ENCODE measurements at places on chromosomes 12 and 14.

- DNase-seq = no peak
Measured at GRCh38 chr12:6459004-6459337, 7.1 kb downstream of the TAPBPL start.

- DNase-seq = no peak
Measured at GRCh38 chr12:69247268-69248018, 8.1 kb downstream of the CPSF6 start.

- no peak for DNase-seq
Measured at GRCh38 chr14:31124197-31124596, 83.4 kb downstream of the HECTD1 start.

GRCh38 chr12:6426882-6427671, 17.7 kb upstream of the CD27 start:
- no peak for DNase-seq

DNA sequence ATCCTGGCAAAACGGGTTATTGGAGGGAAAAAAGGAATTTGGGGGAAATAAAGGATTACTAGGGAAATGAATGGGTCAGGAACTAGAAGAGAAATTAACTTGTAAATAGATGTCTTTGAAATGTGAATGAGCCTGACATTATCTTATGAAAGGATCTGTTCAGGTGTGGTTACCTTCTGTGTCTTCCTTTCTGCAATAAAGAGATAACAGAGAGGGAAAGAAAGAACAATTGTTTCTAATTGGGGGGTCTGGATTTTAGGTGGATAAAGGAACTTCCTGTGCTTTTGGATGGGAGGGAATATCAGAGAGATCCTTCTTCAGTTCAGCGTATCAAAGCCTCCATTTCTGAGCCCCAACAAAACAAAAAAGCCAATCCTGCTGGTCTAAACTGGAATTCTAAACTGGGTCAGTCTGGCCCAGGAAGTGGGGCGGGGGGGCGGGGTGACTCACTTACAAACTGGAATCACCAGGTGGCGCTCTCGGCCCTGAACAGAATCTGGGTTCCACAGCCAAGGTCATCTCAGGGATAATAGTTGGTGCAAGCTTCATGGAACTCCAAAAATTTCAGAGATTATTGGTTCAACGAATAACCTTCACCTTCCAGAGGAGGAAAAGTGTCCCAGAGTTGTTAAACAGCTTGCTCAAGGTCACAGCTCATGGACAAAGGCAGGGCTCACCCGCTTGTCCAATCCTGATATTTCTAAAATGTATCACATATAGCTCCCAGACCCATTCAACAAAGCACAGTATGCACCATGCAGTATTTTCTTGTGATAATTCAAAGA, 15.2 kb upstream of the PEBP1 start:
- DNase-seq = peak; percentile 74

DNA sequence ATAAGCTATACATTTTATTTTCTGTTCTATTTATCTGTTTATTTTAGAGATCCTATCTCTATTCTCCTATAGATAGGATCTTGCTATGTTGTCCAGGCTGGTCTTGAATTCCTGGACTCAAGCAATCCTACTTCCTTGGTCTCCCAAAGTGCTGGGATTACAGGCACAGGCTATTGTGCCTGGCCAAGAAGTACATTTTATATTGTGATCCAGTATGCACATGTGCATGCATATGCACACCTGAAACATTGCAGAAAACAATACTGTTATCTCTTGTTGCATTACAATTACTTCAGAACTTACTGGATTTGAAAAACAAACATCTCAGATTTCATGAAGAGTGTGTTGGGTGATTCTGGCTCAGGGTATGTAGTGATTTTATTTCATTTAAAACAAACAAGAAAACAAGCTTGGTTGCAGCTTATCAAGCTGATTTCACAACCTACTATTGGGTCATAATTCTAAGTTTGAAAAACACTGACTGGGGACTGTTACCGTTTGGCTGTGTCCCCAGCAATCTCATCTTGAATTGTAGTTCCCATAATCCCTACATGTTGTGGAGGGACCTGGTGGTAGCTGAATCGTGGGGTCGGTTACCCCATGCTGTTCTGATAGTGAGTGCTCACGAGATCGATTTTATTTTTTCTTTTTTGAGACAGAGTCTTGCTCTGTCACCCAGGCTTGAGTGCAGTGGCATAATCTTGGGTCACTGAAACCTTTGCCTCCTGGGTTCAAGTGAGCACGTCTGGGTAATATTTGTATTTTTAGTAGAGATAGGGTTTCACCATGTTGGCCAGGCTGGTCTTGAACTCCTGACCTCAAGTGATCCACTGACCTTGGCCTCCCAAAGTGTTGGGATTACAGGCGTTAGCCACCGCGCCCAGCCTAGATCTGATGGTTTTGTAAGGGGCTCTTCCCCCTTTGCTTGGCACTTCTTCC, 31.3 kb downstream of the ERC1 start:
- no peak for DNase-seq

DNA sequence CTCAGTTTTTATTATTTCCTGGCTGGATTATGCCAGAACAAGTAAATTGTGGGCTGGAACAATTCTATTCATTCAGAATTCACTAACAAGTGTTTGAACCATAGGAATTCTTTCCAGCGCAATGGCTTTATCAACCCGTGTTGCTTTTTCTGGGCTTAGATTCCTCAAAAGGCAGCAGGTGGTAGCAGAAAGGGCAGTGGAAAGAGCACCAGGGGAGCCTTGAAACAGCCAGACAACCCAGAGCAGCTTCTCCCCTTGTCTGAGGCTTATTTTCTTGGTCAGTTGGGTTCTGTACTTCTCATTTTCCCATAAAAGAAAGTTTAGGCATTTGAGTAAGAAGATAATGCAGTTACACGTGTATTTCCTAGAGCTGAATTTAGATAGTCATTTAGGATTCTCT, 130.7 kb downstream of the OTOGL start:
- peak; percentile 81 for DNase-seq

DNA sequence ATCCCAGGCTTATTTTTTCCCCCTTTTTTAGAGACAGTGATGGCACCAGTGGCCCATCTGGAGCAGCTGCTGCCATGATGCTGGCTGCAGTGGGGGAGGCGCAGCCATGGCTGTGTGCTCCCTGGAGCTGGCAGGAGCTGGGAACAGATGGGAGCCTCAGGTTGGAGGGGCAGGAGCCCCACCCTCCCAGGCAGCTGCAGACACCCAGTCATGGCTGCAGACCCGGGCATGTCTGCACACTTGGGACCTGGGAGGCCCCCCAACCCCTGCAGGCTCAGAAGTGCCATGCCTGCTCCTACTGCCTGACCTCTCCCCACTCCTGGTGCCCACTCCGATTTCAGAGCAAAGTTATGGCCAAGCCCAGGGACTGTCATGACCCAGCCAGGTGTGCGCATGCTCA, 25.1 kb downstream of the CDKL1 start:
- no peak for DNase-seq

- no peak for DNase-seq
Measured at GRCh38 chr12:107090711-107091110, 2.6 kb downstream of the CRY1 start.

GRCh38 chr14:105507247-105507646, 16.2 kb downstream of the TEDC1 start:
- no peak for DNase-seq

DNA sequence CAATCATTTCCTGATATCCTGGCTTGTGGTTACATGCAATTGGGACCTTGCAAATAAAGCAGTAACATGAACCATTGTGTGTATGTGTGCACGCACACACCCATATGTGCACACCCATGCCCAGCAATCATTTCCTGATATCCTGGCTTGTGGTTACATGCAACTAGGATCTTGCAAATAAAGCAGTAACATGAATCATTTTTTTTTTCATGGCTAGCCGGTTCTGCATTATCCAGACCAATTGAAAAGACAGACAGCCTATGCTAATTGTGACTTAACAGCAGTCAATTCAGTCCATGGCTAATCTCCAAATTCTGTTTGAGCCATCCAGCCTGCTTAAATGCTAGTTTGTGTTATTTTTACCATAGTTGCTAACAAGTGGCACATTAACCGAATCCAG, 134.3 kb downstream of the TTC7B start:
- no peak for DNase-seq

GRCh38 chr14:32134448-32135097, 57.5 kb downstream of the ARHGAP5 start:
- DNase-seq = peak; percentile 65

DNA sequence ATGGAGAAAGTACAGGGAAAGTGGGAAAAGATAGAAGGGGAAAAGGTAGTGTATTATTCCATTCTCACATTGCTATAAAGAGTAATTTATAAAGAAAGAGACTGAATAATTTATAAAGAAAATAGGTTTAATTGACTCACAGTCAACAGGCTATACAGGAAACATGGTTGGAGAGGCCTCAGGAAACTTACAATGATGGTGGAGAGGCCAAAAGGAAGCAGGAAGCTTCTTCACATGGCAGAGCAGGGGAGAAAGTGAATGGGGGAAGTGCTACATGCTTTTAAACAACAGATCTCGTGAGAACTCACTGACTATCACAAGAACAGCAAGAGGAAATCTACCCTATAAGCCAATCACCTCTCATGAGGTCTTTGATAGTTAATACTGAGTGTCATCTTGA, 725.0 kb upstream of the FLRT2 start:
- DNase-seq = peak; percentile 52

- no peak for DNase-seq
Measured at GRCh38 chr14:31678421-31679249, 117.4 kb downstream of the NUBPL start.

DNA sequence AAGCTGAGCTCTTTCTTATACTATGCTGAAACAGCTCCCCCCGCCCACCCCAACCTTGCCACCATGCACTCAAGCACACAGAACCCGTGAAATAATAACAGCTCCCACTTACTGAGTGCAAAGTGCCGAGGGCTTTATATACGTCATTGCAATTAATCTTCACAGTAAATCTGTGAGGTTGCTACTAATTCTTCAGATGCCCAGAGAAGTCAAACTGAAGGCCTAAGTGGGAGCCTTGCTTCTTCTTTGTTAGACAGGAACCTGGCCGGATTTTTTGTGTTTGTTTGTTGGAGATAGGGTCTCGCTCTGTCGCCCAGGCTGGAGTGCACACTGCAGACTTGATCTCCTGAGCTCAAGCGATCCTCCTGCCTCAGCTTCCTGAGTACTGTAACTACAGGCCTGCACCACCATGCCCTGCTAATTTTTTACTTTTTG, 34.0 kb downstream of the VCPKMT start:
- no peak for DNase-seq

GRCh38 chr12:113899561-113900471, 66.3 kb downstream of the RBM19 start:
- no peak for DNase-seq

DNA sequence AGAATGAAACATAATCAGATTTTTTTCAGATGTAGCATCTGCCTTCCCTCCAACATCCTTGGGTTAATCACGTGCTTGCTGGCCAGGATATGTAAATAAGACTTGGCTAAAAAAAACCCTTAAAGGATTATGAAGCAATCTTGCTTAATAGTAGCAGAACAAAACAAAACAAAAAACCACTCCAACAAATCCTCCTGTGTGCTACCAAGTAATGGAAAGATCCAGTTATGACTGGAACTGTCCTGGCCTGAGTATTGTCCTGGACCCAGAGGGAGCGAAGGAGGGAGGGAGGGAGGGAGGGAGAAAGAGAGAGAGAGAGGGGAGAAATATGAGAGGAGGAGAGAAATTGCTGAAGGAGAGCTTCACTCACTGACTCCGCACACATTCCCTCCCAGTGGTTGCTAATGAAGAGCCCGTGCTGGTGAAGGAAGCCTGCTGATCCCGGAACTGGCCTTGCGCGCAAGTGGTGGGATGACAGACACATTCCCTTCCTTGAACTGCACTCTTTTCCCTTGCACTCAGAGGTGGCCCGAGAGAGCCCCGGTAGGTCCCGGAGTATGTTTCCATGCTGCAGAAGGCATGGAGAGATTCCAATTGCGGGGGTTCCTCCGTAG, 57.2 kb downstream of the HMGA2 start:
- DNase-seq = peak; percentile 65

DNA sequence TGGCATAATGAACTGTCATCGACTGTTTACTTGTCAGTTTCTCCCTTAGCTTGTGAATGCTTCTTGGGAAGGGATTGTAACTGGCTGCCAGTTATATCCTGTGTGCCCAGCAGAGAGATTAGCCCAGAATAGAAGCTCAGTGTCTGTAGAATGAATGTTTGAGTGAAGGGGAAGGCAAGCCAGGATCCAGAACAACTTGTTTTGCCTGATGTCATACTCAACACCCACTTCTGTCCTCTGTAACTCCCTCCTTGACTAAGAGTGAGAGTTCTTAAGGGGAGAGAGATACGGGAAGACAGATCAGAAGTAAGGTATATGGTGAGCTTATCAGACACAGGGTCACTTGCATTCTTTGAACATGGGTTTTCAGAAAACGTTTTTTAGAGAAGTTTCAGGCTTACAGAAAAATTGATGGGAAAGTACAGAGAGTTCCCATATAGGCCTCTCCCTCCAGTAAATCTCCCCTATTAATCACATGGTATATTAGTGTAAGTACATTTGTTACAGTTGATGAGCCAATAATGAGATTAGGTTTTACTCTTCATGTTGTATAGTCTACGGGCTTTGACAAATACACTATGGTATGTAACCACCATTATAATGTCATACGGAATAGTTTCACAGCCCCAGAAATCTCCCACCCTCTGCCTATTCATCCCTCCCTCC, 5.6 kb upstream of the SPPL3 start:
- no peak for DNase-seq

DNA sequence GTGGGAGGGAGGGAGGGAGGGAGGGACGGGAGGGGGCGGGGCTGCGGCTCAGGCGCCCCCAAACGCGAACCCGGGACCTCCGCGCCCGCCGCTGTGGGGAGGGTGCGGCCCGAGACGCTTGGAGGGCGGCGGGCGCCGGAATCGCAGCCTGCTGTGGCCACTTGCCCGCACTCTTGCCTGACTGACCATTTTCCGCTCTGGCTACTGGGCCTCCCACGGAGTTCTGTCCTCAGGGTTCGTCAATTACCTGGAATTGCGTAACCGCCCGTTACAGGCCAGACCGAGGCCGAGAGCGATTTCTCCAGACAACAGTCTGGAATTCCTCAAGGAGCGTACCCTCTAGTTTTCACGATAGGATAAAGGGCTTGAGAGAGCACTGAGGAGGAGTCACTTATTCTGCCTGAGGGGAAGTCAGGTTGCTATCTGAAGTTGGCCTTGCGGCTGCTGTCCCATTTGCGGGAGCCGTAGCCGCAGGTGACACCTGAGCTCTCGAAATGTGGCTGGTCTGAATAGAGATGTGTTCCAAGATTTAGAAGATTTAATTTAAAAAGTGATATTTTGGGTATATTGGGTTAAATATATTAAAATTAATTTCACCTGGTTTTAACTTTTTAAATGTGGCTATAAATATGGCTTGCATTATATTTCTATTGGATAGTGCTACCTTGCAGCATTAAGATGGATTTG, 446 bp upstream of the ZNF641 start:
- peak; percentile 44 for DNase-seq

DNA sequence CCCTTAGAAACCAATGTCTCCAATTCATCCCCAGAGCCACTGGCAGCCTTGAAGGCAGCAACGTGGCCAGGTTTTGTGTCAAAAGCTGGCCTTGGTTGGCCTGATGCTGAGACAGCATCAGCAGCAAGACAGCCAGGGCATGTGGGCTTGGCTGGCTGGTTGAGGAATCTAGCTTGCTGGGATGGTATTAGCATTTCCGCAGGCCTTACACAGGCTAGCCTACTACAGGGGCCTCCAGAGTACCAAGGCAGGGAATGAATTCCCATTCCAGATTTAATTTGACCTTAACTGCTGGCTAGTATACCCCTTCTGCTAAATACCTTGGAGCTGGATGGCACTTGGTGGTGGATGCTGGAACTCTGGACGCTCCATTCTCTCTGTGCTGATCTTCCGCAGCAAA, 15.8 kb downstream of the NGDN start:
- DNase-seq = no peak

Data from A673 (cell line).